ENCODE measurements at places on chromosomes 6 and 20.

GRCh38 chr6:85458782-85459181 is 8.9 kb downstream of the NT5E start:
- DNase-seq = no peak

DNA sequence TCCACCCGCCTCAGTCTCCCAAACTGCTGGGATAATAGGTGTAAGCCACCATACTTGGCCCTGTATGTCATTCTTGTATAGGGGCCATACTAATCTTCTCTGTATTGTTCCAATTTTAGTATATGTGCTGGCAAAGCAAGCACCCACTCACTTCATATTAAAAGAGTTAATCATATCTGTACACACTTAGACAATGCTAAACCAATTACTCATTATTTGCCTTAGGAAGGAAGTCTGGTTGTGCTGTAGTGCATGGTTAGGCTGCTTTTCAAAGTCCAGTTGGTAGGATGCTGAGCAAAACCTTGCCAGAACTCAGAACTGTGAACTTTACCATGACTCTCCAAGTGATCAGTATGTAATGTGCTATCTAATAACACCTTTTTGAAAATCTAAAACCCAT is 88.6 kb downstream of the LIN28B start:
- peak; percentile 27 for DNase-seq

- DNase-seq = no peak
Measured at GRCh38 chr6:21582651-21583050, 10.9 kb upstream of the SOX4 start.

DNA sequence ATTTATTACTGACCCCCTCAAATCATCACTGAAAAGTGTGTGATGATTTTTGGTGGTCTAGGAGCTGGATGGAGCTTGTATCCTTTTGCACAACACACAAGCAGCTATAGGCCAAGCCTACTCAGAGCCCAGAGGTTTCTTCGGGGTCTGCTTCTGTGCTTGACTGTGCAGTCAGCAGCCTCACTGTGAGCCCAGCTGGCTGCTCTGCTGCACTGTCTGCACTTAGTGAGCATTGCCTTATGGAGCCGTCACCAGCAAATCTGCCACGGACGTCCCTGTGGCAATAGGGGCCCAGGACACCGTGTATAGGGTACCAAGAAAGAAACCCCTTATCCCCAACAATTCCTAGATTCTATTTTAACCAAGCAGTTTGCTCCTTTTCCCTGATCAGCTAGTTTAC is 38.6 kb upstream of the GMPR start:
- DNase-seq = no peak

DNA sequence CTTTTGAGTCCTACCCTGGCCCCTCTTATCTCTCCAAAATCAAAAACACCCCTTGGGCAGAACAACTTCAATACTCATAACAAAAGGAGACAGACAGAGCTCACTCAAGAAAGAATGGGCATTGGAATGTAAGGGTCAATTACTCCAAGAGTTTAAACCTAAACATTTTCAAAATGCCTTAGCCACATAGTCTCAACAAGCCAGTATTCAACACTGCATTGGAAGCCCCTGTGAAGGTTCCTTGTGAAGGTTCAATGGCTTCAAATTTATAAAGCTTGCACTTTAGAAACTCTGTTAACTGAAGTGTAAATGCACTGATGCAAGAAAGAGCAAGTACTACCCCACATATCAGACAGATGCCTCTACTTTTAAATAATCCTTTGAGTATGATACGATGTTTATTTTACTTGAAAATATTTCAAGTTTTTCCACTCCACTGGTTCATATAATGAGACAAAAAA is 139.1 kb upstream of the LAMP5 start:
- DNase-seq = no peak

GRCh38 chr6:7268816-7269555 is 44.0 kb downstream of the SSR1 start:
- no peak for DNase-seq

GRCh38 chr6:80214436-80215022 is 108.1 kb downstream of the BCKDHB start:
- DNase-seq = no peak

DNA sequence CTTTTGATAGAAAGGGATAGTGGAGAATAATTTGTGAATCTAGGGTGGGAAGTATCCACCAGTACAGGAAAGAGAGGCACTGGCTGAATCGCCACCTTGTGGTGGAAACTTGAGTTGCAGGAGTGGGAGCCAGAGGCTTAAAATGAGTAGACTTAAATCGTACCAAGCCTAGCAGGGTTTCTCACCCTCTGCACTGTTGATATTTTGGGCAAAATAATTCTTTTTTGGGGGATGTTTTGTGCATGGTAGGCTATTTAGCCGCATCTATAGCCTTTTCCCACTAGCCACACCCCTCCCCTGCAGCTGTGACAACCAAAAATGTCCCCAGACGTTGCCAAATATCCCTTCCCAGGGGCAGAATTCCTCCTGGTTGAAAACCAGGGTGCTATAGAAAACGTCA is 119.1 kb downstream of the DHX35 start:
- peak; percentile 23 for DNase-seq

- DNase-seq = no peak
Measured at GRCh38 chr20:25496165-25496967, 88.9 kb downstream of the GINS1 start.

DNA sequence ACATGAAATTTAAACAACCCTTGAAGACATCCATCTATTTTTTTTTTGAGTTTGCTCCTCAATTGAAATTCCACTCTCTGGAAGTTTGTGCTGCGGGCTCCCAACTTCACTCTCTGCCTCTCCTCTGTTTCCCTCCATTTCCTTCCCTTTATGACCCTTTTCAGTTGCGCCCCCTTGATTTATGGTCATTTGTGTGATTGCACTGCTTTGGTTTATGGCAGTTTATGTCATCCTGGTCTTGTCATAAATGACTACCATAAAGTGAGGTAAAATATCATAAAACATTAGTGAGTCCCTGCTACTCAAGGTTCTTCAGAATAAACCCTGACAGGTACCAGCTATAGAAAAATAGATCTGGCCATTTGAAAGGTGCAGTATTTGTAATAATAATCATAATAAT is 348.3 kb upstream of the ZFP64 start:
- DNase-seq = no peak

DNA sequence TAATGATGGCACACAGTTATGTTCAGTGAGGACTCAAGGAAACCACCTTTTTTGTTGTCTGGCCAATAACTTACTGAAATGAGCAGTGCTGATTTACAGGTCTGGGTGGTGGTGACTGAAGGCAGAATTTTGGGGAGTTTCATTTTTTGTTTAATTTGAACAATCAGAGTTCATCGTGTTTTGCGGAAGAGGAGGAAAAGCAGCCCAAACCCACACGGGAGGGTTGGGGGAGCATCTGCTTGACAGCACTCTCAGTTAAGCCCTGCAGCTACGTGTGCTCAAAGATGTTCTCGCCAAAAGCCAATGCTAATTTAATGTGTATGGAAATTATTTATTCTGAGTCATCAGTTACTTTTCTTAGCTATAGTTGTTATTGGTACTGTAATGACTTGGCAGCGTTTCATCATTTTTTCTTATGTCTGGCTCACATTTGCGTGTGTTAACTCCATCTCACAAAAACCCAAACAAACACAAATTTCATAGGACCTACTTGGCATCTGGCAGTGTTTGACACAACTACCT is 89.2 kb downstream of the UST start:
- peak; percentile 67 for DNase-seq

DNA sequence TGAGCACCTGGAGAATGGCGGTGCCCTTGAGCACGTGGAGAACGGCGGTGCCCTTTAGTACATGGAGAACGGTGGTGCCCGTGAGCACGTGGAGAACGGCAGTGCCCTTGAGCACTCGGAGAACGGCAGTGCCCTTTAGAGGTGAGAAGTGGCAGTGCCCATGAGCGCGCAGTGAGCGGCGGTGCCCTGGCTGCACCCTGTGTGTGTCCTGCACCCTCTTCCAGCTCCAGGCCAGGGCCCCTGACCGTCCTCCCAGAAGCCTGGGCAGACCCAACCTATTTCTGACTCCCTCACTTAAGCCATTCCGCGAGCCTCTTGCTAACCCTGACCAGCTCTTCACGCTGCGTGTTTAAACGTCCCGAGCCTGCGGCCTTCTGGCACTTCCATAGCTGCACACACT is 151.3 kb downstream of the DLL1 start:
- DNase-seq = no peak

- DNase-seq = no peak
Measured at GRCh38 chr20:14877301-14878028, 540.1 kb upstream of the FLRT3 start.

DNA sequence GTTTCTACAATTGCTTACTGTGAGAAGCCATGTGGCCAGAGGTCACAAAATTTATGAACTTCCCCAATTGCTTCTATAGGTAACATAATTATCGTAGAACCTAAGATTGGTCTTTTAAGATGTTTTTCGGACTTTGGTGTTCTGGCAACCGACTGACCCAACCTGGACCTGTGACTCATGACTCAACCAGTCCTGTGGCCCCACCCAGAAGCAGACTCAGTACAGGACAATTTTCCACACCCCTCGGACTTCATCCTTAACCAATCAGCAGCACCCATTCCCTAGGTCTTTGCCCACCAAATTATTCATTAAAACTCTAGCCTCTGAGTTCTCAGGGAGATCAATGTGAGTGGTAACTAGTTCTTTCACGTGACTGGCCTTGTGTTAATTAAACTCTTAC is 26.4 kb upstream of the AKAP12 start:
- no peak for DNase-seq

- DNase-seq = no peak
Measured at GRCh38 chr20:24816431-24816830, 132.6 kb upstream of the CST7 start.

- peak; percentile 56 for DNase-seq
Measured at GRCh38 chr20:8527998-8528723, 396.1 kb downstream of the PLCB1 start.

Data from skeletal muscle cell (primary cell).